ENCODE measurements at places on chromosomes 2 and 18.

- DNase-seq = no peak
Measured at GRCh38 chr2:179991344-179991743, 15.8 kb downstream of the CWC22 start.

DNA sequence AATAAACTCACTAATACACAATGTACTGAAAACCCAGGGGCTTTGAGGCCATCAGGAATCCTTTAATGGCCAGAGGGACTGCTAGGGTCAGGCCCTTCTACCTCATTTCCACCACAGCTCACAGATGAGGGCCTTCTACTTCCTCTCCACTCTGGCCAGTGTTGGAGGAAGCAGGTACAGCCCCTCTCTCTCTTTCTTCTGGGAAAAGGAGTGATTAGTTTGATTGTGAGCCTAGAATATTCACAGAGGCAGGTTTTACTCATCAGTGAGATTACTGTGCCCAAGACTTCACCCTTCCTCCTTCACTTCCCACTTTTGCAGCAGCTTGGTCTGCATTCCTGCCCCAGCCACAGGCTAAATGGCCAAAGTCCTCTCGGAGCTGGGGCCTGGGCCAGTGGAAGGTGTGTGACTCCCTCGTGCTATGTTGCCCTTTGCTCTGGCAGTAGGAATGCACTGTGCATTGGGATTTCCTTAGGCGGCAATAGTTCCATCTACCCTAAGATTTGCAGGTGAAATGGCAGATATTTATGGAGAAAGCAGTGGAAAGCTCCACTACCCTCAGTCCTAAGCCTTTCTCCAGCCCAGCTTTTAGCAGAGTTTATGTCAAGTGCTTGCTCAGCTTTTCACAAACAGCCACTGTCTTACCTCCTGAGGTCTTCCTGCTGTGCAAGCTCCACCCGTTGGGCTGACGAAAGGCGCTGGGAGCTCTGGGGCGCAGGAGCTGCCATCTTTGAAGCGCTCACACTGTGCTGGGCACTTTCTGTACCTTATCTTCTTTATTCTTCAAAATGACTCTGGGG lies 36.2 kb upstream of the YES1 start:
- DNase-seq = no peak

- DNase-seq = no peak
Measured at GRCh38 chr18:627231-627630, 30.2 kb upstream of the TYMS start.

- DNase-seq = no peak
Measured at GRCh38 chr2:129369437-129369836, 610.0 kb upstream of the RAB6C start.

- no peak for DNase-seq
Measured at GRCh38 chr18:58619596-58619930, 9.3 kb downstream of the ALPK2 start.

DNA sequence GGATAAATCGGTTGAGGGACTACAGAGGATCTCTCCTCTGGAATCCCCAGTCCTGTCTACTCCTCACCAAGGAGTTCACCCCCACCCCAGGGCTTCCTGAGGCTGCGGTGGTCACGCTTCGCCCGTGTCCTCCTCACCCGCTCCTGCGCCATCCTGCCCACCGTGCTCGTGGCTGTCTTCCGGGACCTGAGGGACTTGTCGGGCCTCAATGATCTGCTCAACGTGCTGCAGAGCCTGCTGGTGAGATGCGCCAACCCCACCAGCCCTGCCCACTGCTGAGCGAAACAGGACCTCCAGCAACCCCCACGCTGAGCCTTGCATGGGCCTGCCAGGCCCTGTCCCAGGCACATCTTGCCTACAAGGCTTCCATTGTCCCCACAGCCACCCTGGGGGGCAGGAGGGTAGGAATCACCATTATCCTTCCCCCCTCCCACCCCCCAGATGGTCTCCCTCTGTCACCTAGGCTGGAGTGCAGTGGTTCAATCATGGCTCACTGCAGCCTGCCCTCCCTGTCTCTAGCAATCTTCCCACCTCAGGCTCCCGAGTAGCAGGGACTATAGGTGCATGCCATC lies 6.7 kb upstream of the CTDSP1 start:
- no peak for DNase-seq

GRCh38 chr2:41943159-41943558 lies 104.7 kb upstream of the PKDCC start:
- DNase-seq = no peak

- DNase-seq = no peak
Measured at GRCh38 chr2:238237431-238238135, 2.3 kb downstream of the HES6 start.

DNA sequence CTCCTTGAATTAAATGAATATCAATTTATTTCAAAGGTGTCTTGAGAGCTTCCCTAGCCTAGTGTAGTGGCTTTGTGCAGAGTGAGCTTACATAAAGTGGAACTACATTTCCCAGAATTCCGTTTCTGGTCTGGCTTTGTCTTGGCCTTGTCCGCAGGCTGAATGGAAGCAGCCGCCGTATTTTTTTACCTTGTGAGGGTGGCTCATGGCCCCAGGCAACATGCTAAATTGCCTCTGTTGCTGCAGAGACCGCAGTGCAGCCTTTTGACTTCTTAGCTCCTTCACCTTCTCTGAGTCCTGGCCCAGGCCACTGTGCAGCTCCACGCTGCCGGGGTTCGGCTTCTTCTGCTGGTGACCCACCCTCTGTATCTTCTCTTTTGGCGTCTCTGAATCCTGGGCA lies 114.8 kb upstream of the SLC38A11 start:
- DNase-seq = no peak

GRCh38 chr18:29753379-29753778 lies 1289.2 kb downstream of the DSC3 start:
- DNase-seq = no peak

GRCh38 chr2:98565941-98566340 lies 42.4 kb downstream of the COA5 start:
- DNase-seq = no peak

DNA sequence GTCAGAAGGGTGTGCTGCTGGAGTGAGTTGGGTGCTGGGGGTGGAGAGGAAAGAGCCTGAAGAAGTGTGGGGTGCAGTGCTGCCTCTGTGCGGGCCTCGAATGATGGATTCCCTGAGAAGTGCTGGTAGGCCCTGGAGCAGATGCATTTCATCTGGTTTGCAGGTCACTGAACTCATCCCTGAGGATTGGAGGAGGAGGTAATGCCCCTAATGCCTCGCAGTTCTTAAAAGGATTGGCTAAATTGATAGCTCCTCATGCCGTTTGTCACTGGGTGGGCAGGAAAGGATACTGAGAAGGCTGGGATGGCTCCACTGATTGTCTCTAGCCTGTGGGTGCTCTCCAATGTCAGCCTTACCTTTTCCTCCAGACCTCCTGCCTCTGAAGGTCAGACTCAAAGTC lies 74.1 kb downstream of the CTIF start:
- no peak for DNase-seq

Data from NCI-H446 (cell line).